ENCODE measurements at places on chromosomes 2 and 18. TPM values are rescaled to one million over a fixed set of nuclear protein-coding genes. Genes with fewer than 3 reads are reported as not detected.

DNA sequence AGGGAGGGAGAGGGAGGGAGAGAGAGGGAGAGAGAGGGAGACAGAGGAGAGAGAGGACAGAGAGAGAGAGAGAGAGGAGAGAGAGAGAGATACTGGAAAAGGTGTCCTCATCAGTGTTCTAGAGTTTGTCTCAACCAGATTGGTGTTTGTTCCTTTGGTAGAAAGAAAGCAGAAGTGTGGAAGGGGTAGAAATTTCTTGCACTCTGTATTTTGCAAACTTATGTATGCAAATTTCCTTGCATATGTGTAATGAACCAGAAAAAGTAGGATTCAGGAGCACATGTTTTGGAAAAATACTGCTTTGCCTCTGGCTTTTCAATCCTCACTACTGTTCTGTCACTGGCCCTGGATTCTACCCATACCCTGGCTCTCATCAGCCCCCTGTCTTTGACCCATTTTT lies 1.1 kb upstream of the SP140 start:
- peak overlapping the region; percentile 89 for H3K4me3 ChIP-seq
- peaks cover 86% of the 10 kb centered on the region for H3K4me1 ChIP-seq
- no peak for DNase-seq

DNA sequence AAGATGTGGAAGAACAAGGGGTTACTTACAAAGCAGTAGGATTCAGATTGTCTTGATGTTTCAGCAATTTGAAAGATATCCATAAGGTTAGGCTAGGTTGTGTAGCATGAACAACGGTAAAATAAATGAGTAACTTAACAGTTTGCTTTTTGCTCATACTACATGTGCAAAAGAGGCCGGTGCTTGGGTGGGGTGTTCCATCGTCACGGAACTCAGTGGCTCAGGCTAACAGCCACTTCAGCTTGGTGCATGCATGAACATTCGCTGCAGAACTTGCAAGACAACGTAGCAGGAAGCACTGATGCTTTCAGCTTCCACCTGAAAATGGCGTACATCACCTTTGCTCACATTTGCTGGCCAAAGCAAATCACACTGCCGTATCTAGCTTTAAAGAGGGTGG lies 407.3 kb upstream of the CDH20 start:
- no peaks in the 10 kb centered on the region for H3K4me1 ChIP-seq
- no peak for DNase-seq
- H3K36me3 ChIP-seq: no peaks in the 10 kb centered on the region
- no peaks in the 10 kb centered on the region for H3K27me3 ChIP-seq

- DNase-seq: no peak
- peaks cover 90% of the 10 kb centered on the region for H3K4me1 ChIP-seq
- no peak overlapping the region for H3K4me3 ChIP-seq
- H3K36me3 ChIP-seq: peaks cover 7% of the 10 kb centered on the region
- peaks cover 41% of the 10 kb centered on the region for H3K27me3 ChIP-seq
- no peak overlapping the region for H3K27ac ChIP-seq
Measured at GRCh38 chr2:239269916-239270315, 130.9 kb downstream of the HDAC4 start.

GRCh38 chr18:59705145-59705544 lies 7.9 kb upstream of the CCBE1 start:
- H3K4me3 ChIP-seq: no peak overlapping the region
- no peak overlapping the region for H3K27ac ChIP-seq
- no peak for DNase-seq
- peaks cover 11% of the 10 kb centered on the region for H3K27me3 ChIP-seq
- H3K4me1 ChIP-seq: no peaks in the 10 kb centered on the region

- H3K4me3 ChIP-seq: no peak overlapping the region
- H3K4me1 ChIP-seq: peaks cover 67% of the 10 kb centered on the region
Measured at GRCh38 chr2:191170301-191170636, 19.5 kb upstream of the STAT4 start.

- H3K27me3 ChIP-seq: no peaks in the 10 kb centered on the region
- DNase-seq: no peak
- H3K4me3 ChIP-seq: no peak overlapping the region
- no peaks in the 10 kb centered on the region for H3K36me3 ChIP-seq
- no peak overlapping the region for H3K27ac ChIP-seq
Measured at GRCh38 chr2:213980883-213981282, 430.0 kb upstream of the VWC2L start.

The ABCG5 gene
- total RNA-seq: not detected

The TFCP2L1 gene
- 0.16 TPM for total RNA-seq

Data from activated T-cell treated with anti-CD3 and anti-CD28 coated beads, Interleukin-2, amount 50 U/mL, for 72 hours (primary cell).